Cerebellar nuclear complex (tissue), 1 donor: ENCODE measurements at places on chromosomes 2 and 18.

- DNase-seq = no peak
These were observed 547.0 kb upstream of the ACVR2A start for GRCh38 chr2:147297820-147298219.

- no peak for DNase-seq
These were observed 6.7 kb downstream of the EHD3 start for GRCh38 chr2:31240381-31241365.

DNA sequence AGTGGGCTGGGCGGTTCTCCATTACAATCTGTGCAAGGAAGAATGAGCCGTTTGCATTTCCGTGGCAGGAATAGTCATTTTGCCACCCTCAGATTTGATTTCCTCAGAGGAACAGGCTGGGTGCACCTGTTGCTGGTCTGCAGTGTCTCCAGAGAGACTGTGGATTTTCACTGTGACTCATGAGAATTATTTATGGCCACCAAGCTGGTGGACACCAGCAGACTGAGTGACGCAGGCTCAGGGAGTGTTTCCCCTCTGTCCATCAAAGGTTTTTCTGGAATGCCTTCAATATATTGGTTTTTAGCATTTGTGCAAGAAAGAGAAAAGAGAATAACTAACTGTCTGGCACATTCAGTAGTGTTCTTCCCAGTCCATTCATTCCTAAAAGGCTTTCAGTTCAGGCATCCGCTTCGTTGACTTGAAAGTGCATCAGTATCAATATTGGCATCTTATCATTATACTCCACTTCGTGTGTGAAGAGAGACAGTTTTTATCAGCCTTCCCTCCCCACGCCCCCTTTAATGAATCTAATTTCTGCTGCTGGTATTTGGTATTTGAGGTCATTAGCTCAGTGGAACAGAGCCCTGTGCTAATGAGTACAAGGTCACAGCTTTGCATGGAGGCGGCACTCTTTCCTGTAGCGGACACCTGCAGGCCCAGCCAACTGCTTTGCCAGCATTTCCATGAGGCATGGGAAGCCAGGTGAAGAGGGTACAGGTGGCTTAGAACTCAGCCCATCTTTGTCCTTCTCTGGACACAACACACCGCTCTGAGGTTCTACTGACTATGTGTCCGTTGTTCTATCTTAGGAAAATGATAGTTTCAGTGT is 39.9 kb downstream of the PRKCE start:
- no peak for DNase-seq

GRCh38 chr18:5144629-5145028 is 52.4 kb downstream of the AKAIN1 start:
- no peak for DNase-seq

- no peak for DNase-seq
These were observed 34.5 kb upstream of the SIX3 start for GRCh38 chr2:44906972-44907371.

- DNase-seq = no peak
These were observed 32.2 kb upstream of the AMMECR1L start for GRCh38 chr2:127917916-127918315.

GRCh38 chr2:234911271-234911670 is 40.5 kb upstream of the SH3BP4 start:
- DNase-seq = no peak

GRCh38 chr2:206718296-206718695 is at the start of gene DYTN:
Gene DYTN, minus strand, starts transcription at chr2:206718396. Its CDS starts 117 bp downstream, at chr2:206718279.
- no peak for DNase-seq

- no peak for DNase-seq
These were observed 5.7 kb upstream of the DNER start for GRCh38 chr2:229719926-229720647.

DNA sequence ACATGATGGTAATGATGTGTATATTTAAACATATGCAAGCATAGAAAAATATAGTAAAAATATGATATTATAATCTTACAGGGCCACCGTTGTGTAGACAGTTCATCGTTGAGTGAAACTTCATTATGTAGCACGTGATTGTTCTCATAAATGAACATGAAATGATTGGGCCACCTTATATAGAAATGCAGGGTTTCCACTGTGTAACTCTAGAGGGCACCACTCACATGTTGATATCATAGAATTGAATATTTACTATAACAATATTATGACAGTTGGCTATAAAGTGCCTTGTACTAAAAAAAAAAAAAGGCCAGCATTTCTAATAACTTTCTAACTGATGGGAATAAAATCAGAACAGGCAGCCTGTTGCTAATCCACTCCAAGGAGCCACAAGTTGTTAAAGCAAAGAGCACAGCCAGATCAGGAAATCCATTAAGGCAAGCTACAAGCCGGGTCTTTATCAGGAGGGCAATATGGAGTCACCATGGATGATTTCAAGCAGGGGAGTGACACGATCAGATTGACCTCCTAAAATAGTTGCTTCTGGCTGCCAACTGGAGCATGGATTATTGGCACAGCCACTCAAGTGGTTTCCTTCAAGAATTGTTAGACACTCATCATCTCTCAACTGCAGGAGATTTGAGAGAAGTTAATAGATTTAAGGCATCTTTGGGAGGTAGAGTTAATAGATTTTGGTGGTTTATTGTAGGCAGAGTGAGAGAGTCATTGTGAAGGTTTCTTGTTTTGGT is 16.7 kb downstream of the IL1F10 start:
- DNase-seq = no peak
